ENCODE measurements at places on chromosomes 5 and 9.

DNA sequence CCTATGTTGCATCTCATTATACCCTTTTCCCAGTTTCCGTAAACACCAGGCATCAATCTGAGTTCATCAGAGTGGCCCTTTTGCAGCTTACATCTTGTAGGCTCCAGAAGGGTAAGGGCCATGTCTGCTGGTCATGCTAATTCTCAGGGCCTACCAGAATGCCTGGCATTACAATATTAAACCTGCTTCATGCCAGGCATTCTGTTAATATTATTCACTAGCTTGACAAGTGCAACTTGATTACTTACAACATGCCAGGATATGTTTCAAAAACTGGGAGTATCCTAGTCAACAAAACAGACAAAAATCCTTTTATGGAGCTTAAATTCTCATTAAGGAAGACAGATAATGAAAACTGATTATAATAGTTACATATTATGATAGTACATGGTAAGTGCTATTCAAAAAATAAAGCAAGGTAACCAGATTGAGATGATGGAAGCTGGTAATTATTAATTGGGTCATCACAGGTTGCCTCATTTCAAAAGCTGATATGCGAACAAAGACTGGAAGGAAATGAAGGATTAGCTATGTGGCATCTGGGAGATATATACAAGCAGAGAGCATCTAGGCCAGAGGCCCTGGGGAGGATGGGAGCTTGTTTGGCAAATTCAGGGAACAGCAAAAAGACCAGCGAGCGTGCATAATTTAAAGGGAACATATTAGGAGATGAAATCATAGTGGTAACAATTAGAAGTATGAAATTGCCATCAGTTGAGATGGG, 406.3 kb downstream of the DMRT2 start:
- DNase-seq: no peak

DNA sequence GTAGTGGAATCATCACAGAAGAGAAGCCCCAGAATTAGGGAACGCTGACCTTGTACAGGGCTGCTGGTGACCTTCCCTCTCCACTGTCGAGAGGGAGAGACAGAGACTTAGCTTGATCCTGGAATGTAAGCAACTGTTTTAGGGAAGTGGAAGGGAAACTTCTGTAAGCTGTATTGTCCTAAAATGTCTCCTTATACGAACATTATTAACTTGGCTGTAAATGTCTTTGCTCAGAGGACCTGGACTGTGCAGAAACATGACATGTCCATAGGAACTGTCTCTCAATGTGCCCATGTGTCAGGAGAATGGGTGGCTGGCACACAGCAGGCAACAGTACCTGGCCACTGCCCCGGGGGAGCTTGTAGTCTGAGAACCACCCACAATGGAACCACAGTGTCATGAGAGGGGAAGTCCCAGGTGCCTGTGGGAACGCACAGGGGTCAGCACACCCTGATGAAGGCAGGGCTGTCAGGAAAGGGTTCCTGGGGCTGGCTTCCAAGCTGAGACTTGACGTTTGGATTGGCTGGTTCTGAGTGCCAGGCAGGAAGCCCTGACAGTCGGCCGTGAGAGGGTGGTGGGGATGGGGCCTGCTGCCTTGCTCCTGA, 34.0 kb downstream of the DAP start:
- DNase-seq: no peak

- no peak for DNase-seq
Measured at GRCh38 chr9:128416014-128416413, 4.6 kb upstream of the CERCAM start.

DNA sequence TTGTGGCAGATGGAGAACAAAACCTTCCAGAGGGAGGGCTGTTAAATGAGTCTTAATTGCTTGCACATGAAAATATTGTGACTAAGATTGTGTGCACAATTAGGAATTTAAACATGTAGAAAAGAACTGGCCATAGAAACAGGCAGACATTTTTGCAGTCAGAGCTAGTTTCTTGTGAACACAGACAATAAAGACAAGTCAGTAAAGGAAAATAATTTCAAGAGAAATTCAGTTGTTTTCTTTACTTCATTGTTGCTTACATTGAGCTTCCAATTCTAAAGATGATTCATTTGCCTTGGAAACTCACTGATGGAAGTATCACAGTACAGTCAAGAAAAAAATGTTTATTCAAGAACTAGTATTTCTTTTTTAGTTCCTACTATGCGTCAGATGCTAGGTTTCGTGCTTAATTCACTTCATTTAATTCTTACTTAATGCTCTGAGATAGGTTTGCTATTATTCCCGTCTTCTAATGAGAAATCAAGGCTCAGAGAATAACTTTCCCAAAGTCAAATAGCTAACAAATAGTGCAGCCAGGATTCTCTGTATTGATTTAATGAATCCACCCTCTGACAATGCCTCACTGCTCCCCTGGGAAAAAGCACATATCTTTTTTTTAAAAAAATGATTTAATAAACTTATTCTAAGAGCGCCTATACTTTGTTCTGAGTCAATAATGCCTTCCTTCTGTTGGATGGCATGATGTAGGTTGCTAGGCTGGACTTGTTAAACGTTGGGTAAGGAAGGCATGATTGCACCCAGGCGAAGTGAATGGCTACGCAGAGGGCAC, 581.4 kb downstream of the RAB3C start:
- DNase-seq: no peak

- no peak for DNase-seq
Measured at GRCh38 chr5:159094745-159095144, 5.0 kb downstream of the EBF1 start.
